ENCODE measurements at places on chromosomes 1 and 21.

- DNase-seq: no peak
Measured at GRCh38 chr1:228751360-228752098, 16.2 kb downstream of the RHOU start.

- DNase-seq: no peak
Measured at GRCh38 chr1:186306533-186306932, 68.5 kb downstream of the TPR start.

DNA sequence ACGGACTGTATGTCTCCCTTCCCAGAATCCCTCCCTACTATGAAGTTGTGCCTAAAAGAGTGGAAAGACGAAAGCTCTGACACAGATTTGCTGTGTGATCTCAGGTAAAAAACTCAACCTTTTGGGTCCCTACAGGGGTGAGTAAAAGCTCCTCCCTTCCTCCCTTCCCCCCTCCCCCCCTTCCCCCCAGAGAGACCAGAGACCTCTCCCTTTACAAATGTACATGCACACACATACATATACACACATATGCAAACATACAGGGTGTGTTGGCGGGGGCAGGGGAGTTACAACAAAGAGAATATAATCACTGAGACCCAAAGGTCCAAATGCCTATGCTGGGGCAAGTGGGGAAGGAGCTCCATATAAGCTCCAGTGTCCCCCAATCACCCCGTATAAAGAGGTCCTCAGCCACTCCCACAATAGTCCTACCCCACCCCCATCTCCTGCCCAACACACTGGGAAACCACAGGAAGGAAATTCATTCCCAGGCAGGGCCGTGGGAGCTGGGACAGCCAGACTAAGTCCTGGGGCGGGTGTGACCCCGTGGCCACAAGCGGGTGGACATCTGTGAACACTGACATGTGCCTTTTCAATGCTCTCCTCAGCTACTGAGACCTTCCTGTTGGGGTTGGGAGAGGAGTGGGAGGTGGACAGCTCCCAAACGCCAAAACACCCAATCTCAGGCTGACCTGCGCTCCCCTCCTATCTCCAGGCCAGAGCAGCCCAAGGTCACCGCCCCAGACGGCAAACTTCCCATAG, 2.0 kb downstream of the MEF2D start:
- no peak for DNase-seq

GRCh38 chr1:14740016-14740415, 141.5 kb downstream of the KAZN start:
- DNase-seq: peak; percentile 36

- no peak for DNase-seq
Measured at GRCh38 chr1:75613916-75614315, 3.0 kb upstream of the SLC44A5 start.

- DNase-seq: peak; percentile 78
Measured at GRCh38 chr1:27130798-27131197, 24.1 kb downstream of the SLC9A1 start.

GRCh38 chr1:103489935-103490334, 35.6 kb upstream of the RNPC3 start:
- no peak for DNase-seq

GRCh38 chr1:216705676-216706075, 17.6 kb downstream of the ESRRG start:
- no peak for DNase-seq

GRCh38 chr1:21435646-21436487, 4.1 kb upstream of the NBPF3 start:
- DNase-seq: no peak

DNA sequence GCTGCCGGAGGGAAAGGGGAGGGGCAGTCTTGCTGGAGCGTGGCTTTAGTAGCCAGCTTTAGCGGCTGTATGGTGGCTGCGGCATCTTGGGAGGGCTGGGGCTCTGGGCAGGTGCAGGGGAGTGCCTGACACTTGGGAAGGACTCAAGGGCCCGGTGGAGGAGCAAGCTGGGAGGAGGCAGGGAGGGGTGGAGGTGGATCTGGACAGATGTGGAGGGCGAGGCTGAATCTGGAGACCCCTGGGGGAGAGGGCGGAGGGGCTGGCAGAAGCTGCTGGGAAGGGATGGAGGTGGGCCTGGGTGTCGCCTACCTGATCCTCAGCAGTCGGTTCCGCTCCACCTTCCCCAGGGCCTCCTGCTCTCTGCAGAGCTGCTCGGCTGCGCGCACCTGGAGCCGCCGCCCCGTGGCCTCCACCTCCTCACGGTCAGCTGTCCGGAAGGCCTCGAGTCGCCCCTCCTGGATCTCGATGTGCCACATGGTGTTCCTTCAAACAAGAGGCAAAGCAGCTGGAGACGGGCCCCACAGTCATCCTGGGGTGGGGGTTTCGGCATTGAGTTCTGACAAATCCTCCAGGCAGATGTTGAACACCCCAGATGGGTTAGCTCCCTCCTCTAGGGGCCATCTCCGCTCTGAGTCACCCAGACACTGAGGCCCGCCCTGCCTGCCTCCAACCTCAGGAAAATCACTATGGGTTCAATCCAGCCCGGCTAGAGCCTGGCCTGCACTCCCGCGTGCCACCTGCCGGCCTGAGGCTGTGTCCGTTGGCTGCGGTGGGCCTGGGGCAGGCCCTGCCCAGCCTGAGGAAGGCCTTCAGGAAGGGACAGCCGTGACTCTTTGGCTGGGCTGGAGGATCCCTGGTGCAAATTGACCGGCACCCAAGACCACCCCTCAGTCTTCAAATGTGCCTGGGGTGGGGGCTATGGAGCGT, 29.6 kb downstream of the CFAP74 start:
- no peak for DNase-seq

- peak; percentile 92 for DNase-seq
Measured at GRCh38 chr1:160637821-160638539, 8.9 kb downstream of the SLAMF1 start.

GRCh38 chr1:203290261-203291089, 14.8 kb upstream of the BTG2 start:
- DNase-seq: peak; percentile 95

DNA sequence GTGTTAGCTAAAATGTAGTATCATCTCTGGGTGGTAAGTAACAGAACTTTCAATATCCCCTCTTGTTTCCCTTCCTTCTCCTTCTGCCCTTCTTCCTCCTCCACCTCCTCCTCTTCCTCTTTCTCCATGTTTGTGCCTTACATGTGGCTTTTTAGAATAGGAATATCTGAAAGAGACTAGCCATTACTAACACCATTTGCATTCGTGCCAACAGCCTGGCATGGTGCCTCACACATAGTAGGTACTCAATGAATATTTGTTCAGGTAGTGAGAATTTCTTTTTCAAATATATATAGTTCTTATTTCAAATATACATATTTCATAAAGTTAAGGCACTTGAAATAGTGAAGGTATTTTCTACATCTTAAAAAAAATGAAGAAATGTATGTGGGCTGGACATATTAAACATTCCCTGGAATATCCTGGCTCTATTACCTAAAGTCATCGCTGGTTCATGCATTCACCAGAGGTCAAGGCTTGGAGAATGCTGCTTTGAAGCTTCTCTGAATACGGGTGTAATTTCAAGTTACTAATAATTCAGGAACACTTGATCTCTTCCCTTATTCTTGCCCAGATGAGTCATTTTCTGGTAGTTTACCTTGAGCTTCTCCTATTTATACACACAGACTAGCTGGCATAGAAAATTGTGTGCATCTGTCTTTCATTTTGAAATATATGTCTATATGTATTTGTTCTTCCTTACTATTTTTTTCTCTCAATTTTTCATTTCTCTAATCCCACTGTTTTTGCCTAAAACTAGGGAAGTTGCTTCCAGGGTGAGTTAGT, 319.4 kb downstream of the TGFB2 start:
- DNase-seq: no peak

DNA sequence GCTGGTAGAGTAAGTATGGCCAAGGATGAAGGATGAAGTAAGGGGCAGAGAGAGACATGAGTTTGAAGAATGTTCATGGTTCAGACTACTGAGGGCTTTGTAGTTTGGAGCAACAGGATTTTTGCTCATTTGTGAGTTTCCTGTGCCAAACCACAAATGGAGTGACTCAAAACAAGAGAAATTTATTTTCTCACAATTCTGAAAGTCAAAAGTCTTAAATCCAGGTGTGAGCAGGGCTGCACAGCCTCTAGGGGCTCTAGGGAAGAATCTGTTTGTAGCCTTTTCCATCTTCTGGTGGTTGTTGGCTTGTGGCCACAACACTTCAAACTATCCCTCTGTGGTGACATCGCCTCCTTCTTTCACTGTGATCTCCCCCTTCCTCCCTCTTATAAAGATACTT, 58.9 kb downstream of the RHOU start:
- no peak for DNase-seq

- DNase-seq: peak; percentile 18
Measured at GRCh38 chr1:150683914-150684313, 13.0 kb downstream of the GOLPH3L start.

DNA sequence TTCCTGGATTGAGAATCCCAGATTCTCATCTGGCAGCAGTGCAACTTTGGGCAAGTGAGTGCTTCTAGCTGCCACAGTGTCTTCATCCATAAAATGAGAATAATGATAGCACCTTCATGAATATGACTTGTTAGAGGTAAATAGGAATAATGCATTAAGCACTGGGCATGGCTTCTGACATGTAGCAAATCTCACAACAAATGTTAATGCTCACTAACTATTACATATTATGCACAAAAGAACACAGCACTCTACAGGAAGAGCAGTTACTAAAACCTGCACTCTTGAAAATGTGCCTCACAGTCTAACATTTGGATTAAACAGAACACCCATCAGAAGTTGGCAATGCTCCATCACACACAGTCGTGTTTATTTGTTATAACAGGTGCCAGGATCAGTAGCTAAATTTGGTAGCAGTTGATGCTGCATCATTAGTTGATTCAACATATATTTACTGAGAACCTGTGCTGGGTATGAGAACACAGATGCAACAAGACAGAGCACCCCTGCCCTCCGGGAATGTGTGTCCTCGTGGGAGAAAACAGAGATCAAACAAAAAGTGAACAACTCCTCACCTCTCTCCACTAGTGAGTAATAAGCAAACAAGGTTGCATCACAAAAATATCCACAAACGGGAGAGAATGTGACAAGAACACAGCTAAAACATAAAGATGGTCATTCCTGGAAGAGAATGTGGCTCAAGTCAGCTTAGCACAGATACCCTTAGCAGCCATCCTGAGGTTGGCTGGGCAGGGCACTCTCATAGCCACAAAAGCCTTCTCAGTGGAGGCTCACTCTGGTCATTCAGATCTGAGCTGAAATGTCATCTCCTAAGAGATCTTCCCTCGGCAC, 26.2 kb upstream of the LBR start:
- no peak for DNase-seq

DNA sequence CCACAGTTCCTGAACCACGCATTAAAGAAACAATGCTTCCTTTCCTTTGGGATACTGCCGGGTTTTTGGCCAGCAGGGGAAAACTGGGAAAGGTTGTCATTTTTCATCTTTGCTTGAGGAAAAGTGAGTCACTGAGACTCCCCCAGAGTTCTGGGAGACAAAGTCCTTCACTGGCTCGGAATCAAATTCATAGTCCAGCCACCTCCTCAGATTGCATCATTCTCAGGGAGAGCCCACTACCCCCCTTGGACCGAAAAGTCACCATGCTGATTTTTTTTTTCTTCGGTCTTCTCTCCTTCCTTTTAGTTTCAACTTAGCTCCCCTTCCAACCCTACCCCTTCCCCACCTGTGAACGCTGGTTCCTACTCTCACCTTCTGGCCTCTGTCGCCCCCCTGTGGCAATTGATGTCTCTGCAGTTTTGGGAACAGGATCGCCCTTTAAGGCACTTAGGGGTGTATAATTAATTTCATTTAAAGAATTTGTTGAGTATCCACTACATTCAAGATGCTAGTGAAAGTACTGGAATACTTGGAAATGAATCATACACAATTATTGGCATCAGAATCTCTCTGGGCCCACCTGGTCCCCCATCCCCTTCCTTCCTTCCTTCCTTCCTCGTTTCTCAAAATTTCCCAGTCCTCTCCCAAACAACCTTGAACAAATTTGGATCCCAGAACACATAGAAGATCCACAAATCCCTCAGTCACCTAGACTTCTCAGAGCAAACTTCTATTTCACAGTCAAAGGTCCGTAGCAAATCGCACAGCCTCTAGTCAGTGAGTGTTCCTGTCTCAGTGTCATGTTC, 6.9 kb downstream of the ACKR1 start:
- DNase-seq: peak; percentile 75

- no peak for DNase-seq
Measured at GRCh38 chr1:67935560-67935959, 102.3 kb upstream of the GNG12 start.

DNA sequence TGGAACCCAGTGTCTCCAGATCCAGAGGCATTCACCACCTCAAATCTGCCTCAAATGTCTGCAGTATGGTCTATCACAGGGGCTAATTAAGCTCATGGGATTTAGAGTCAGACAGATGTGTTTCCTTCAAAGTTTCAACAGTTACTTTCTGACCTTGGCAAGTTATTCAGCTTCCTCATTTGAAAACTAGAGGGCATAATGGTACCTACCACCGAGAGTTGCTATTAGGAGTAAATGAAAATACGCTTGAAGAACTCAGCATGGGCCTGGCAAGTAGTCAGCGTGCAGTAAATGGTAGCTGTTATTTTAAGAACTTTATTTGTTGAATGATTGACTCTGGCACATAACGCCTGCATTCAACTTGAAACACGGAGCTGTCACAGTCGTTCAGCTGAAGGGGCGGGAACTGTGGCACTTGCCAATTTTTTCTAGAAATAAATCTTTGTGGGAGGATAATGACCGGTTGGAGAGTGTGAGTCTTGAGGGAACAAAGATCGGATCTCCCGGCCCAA, 1.2 kb upstream of the CAP1 start:
- DNase-seq: peak; percentile 69

- DNase-seq: no peak
Measured at GRCh38 chr1:206516728-206516990, 9.3 kb downstream of the RASSF5 start.

GRCh38 chr1:198496216-198497143, 44.0 kb downstream of the ATP6V1G3 start:
- no peak for DNase-seq

GRCh38 chr1:235734335-235734734, 84.8 kb upstream of the GNG4 start:
- no peak for DNase-seq

- peak; percentile 83 for DNase-seq
Measured at GRCh38 chr21:41767606-41768436, 969 bp upstream of the RIPK4 start.

GRCh38 chr1:246200738-246201137, 306.3 kb downstream of the SMYD3 start:
- no peak for DNase-seq

DNA sequence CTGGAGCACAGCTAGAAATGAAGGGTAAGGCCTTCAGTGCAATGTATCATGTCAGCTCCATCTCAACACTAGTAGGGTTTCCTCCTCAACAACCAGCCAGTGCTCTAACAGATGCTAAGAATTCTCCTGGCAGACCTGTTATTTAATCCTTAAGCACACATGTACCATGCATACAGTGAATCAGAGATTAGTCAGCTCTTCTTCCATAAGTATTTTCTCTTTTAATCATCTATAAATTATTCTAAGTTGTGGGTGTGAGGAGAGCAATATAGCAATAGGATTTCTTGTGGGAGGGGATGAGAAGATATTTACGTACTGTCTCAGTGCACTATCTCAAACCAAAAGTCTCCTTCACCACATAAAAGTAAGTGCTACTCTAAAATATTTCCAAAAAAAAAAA, 95.3 kb downstream of the COP1 start:
- DNase-seq: no peak

GRCh38 chr1:84613026-84613425, 38.8 kb upstream of the CTBS start:
- no peak for DNase-seq

All from common myeloid progenitor, CD34-positive (primary cell).